ENCODE measurements at places on chromosomes 4 and X. TPM values are rescaled to one million over a fixed set of nuclear protein-coding genes. Genes with fewer than 3 reads are reported as not detected.

- peak; percentile 51 for DNase-seq
Observed at GRCh38 chrX:40083120-40083978, 14.4 kb downstream of the BCOR start.

GRCh38 chr4:82436780-82437179, 6.4 kb downstream of the ENOPH1 start:
- DNase-seq, result no peak

Gene SLC49A3
- 12.6 TPM for total RNA-seq

- DNase-seq, result no peak
Observed at GRCh38 chr4:141016117-141016798, 117.0 kb downstream of the RNF150 start.

DNA sequence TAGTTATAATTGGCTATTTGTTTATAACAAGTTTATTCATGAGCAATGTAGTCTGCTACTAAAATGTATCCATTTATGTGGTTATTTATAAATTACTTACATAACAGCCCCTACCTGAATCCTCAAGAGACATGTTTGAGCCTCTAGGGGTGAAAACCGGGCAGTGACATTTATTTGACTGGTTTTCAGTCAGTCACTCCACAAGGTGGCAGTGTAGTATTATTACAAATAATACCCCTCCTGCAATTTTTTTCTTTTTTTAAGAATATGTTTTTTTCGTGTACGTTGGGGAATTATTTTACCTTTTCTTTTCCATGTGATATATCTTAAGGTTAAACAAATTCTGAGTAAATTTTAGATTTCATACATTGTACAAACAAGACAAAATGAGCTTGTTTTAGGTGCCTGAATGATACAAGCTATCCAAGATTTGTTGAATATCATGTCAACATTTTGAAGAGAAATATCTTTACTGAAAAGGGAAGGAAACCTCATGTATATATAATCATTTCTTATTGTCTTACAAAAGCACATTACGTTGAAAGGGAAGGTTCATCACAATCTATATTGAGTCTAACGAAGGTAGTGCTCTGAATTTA, 598.7 kb upstream of the TECRL start:
- no peak for DNase-seq

DNA sequence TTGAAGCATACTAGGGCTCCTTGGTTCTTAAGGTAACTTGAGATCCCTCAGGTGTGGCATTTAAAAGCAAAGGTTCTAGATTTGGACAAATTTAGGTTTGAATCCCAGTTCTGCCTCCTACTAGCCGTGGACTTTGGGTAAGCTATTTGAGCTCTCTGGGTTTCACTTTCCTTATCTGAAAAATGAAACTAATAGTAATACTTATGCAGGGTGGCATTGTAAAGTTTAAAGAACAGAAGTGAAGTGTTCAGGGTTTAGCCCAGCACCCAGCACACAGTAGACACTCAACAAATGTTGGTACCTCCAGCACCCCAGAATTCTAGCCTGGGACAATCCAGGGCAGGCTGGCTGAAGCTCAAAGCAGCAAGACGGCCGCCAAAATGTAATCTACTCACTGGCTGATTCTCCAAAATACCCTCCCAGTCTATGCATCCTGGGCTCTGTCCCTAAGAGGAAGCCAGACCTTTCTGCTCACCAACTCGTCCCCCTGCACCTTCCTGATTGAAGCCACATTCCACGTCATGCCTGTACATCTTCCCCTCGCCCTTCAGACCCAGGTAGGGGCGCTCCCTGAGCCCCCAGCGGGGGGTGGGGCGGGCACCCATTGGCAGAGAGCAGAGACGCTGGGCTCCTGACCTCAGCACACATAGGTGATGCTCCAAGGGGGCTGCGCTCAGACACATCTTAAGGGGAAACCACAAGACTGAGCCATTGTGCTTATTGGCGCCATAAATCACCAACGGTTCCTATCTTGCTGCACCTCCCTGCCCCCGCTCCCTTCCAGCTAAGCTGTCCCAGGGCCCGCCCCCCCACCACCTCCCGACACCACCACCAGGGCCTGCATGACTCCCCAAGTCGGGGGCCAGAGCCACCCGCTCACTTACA, 160.6 kb downstream of the BCOR start:
- DNase-seq, result no peak

GRCh38 chrX:126994032-126994600, 174.6 kb downstream of the PRR32 start:
- DNase-seq, result peak; percentile 48

All from left ventricle myocardium superior (tissue), 1 donor.